CD4-positive, CD25-positive, alpha-beta regulatory T cell (primary cell): ENCODE measurements at places on chromosomes 6 and 20. TPM values are rescaled to one million over a fixed set of nuclear protein-coding genes. Genes with fewer than 3 reads are reported as not detected.

Gene REM1
- total RNA-seq = not detected

Gene SERINC1
- total RNA-seq = 150 TPM

Gene STMND1
- total RNA-seq = not detected

- DNase-seq = no peak
Measured at GRCh38 chr20:57270204-57270984, 4.0 kb upstream of the BMP7 start.

DNA sequence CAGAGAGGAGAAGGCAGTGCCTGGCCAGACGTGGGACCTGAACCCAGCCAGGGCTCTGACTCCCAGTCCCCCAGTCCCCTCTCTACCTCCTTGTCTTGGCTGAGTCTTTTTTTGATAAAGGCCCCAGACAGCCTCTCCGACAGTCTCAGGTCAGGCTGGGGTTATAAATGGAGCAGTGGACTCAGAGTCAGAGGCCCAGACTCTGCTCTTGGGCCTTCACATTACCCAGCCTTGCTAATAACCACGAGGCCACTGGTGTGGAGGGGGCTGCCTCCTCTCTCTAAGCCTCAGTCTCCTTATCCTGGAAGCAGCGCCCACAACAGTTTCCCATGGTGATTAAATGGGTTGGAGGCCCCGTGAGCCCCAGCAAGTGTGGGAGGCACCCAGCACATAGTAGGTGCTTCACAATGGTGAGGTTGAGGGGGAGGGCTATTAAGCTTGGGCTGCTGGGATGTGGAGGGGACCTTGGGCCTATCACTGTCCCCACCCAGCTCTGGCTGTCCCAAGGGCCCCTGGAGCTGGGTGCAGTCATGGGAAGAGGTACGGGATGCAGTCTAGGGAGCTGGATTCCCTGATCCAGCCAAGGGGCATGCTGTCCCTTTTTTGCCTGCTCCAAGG, 35.7 kb downstream of the TGM2 start:
- no peak for DNase-seq

DNA sequence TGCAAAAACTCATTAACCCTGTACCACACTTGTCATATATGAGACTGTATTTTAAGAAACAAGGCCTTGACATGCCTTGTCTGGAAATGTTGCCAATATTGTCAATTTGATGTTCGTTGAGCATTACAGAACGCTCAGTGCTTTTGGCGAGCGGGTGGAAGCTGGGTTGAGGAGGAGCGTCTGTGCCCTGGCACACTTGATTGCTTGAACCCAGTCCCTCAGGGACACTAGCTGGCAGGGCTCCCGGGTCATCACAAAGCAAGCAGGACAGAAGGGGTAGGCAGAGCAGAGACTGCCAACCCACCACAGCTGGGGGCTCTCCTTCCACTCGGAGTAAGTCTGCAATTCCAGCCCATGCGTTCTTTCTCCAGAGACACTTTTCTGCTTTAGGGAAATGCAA, 286.3 kb downstream of the KHDC1L start:
- no peak for DNase-seq
